ENCODE measurements at places on chromosomes 6 and 20.

DNA sequence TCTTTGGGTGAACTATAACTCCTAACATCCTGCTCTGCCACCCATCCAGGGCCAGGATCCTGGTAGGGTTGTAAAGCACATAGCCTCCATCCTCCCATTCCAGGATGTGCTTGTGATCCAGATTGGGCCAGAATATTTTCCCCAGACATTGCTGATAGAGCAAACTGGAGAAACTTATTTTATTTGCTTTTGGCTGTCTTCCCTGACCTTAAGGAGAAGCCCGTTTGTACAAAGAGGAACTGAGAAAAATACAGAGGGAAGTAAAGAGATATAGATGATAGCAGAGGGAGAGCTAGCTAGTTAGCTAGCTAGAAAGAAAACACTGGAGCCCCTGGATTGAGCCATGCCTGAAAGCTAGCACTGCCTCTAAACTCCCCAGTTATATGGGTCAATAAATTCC lies 9.0 kb upstream of the HDAC2 start:
- no peak for DNase-seq

DNA sequence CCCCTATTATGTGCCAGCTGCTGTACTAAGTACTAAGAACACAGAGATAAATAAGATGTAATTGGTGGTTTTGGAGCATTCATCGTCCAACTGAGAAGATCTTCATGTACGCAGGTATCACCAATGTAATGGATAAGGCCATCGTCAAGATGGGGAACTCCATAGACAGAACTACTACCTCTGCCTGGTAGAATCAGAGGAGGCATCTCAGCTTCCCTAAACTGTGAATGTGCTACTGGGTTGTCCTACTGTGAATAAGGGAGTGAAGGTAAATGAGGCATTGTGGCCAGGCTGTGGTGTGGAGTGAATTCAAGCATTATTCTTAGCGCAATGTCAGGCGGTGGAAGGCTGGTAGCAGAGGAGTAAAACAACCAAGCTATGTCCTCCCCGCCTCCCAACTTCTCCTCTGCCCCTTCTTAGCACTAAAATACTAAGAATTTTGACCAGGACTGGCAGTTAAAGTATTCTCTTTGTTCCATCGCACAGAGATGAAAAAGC lies 68.2 kb downstream of the TBC1D7 start:
- no peak for DNase-seq

- no peak for DNase-seq
Measured at GRCh38 chr6:64815718-64816117, 891.3 kb downstream of the EYS start.

DNA sequence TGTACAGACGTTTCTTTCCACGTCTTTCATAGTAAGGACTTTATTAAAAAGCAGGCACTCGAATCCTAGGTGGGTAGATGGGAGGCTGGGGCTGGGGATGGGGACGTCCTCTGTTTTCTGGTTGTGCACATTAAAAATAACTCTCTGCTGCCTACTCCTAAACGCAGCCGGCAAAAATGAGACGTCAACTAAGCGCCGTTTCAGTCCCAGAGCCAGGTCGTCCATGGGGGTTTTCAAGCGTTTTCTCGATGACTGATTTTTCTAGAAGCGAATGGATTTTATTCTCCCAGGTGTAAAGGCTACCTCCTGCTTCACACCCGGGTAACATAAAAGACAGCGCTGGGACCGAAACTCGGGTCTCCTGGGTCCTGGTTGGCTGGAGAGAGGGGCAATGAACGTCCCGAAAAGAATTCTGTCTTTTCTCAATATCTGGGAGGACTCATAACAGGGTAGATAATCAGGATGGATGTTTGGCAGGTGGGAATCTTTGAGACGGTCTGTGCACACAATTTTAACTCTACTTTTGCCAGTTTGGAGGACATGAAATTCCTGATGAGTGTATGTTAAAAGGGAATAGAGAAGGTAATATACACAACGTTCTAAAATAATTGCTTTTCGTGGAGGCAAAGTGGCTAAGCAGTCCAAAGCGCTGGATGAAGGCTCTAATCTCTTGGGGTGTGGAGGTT lies 25.2 kb downstream of the GPX6 start:
- no peak for DNase-seq

DNA sequence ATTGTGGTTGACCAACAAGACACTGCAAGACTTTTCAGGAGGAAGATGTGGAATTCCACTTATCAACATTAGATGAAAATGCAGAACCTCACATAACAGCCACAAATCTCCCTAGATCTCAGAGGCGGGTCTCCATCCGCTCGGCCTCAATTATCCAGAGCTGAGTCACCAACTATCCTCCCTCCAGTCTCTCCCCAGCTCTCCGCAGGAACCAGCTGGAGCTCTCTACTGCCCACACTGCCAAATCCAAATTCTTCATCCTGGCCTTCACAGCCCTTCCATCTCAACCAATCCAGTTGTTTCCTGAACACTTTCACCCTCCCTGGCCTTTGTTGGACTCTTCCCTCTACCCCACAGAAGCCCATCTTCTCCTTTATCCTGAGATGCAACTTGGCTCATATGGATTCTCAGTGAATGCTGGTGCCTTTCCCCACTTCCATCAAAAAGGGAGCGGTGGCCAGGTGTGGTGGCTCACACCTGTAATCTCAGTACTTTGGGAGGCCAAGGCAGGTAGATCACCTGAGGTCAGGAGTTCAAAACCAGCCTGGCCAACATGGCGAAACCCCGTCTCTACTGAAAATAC lies 3.5 kb upstream of the TGIF2 start:
- DNase-seq = no peak

- no peak for DNase-seq
Measured at GRCh38 chr6:111549746-111550145, 55.9 kb downstream of the TRAF3IP2 start.

GRCh38 chr6:52420668-52421358 lies 671 bp downstream of the EFHC1 start:
- no peak for DNase-seq

DNA sequence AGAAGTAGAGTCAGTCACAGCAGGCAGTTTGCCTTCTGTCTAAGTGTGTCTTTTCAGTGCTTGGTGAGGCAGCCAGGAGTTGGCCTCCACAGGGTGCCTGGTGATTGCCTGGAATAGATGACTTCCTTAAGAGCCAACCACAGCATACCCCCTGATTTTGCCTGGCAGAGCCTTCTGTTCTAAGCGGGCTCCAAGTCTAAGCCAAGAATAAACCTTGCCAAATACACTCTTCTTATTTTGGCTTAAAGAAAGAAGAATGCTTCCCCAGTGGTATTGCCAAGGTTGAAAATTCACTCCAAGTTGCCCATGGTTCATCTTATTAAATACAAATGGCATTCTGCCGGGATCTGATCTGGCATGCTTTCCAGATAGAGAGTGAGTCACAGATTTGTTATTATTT lies 1424.8 kb upstream of the EYS start:
- no peak for DNase-seq

DNA sequence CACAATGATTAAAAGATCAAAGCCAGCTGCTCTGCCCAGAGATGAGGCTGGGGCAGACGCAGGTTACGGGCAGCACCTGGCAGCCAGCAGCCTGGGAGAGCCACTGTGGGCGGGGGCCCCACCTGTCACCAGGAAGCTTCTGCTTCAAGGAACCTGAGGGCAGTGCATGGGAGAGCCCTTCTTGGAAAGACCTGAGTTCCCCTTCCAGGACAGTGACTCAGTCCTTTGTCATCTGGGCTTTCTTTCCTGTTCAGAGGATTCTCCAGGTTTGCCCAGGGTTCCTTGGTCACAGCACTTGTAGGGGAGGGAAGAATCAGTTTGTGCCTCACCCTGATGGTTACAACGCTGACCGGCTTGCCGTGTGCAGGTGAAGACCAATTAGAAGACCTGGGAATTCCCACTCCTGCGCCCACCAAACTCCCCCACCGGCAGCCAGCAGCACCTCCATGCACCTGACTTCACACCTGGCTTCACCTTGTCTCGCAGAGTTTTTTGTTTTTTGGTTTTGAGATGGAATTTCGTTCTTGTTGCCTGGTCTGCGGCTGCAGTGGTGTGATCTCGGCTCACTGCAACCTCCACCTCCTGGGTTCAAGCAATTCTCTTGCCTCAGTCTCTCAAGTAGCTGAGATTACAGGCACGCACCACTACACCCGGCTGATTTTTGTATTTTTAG lies 2.0 kb downstream of the ZBP1 start:
- no peak for DNase-seq

- no peak for DNase-seq
Measured at GRCh38 chr20:35065181-35065580, 27.4 kb downstream of the TRPC4AP start.

DNA sequence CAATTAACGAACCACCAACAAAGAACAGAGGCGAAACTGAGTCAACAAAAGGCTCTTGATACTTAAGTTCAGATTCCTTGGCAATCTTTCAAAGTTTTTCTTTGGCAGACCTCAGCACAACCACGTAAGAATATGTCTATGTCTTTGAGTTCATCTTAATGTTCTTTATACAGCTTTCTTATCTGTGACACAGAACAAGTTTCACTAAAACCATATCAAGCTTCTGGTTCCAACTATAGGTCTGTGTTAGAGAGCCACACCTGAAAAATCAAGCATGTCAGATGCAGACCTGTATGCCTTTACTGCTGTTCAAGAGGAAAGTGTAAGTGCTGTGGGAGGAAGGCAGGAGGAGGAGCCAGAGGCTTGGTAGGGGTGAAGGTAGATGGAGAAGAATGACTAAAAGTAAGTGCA lies 271.3 kb downstream of the KHDC1L start:
- DNase-seq = no peak

DNA sequence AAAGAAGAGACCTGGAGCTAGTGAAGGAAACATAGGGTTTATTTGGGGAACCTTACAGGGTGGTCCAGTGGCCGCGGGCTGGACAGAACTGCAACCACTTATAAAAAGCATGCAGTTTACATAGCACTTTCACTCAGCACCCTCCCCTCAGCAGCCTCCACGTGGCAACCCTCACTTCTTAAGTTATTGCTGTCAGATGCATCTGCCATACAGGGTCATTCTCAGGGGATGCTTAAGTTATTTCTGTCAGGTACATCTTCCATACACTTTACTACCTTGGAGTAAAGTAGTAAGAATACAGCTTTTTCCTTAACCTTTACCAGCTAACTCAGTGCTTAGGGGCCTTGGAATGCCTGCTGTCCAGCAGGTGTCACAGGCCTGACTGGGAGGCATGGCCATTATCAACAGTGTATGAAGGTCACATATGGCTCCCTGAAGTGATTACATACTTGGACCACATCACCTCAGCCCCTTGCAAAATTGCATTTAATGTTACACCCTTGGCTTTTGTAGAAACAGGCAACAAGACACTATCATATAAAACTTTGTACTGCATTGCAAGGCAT lies 2.0 kb upstream of the NOL7 start:
- no peak for DNase-seq

DNA sequence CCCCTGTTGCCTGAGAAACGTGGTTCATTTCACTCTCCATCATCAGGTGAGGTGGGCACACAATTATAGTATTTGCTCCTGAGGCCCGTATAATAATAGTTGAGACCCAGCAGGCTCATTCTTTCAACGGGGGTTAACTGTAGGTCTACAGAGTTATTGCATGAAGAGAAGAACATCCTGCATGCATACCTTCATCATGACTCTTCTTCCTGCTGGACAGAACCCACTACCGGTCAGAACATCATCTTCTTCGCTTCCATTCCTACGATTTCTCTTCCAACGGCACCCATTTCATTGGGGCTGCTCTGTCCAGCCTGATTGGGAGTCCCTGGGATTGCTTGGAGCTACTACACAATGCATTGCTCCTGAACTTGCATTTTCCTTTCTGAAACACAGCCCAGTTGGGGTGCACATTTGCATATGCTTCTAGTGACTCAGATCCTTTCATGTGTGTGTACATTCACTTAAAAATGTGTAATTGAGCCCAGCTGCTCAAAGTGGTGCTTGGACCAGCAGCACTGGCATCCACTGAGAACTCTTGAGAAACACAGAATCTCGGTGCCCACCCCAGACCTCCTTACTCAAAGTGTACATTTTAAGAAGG lies 57.4 kb downstream of the SLC24A3 start:
- no peak for DNase-seq

GRCh38 chr6:135905604-135906300 lies 54.3 kb downstream of the PDE7B start:
- no peak for DNase-seq

DNA sequence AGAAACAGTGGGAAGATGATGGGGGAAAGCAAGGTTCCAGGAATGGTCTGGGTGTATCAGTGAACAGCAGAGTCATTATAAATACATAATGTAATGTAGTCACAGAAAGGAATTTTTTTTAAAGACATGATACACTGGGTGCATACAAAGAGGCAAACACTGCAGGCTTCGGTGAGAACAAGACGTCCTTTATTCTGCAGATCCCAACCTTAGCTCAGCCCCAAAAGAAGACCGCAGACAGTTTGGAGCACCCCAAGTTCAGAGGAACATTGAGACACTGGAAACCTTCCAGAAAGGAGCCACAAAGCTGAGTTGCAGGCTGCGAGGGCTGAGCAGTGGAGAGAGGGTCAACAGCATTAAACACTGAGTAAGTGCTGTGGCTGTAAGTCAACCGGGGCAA lies 30.6 kb upstream of the FOXC1 start:
- no peak for DNase-seq

DNA sequence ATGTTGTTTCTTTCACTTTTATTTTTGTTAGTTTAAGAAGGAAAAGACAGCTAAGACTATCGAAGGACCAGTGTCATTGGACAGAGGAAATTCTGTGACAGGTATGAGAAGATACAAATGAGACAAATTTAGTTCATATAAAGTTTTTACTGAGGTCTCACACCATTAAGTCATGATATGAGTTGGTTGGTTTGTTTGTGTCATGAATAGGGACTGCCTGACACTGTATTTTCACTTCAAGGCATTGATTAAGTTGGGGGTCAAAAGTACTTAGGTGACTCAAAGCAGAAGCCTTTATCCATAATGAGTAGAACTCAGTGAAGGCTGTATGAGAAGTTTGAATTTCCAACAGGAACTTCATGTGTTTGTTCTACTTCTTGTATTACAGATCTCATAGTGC lies 21.3 kb upstream of the HIVEP2 start:
- no peak for DNase-seq

GRCh38 chr6:39999006-39999867 lies 65.0 kb upstream of the MOCS1 start:
- DNase-seq = no peak

DNA sequence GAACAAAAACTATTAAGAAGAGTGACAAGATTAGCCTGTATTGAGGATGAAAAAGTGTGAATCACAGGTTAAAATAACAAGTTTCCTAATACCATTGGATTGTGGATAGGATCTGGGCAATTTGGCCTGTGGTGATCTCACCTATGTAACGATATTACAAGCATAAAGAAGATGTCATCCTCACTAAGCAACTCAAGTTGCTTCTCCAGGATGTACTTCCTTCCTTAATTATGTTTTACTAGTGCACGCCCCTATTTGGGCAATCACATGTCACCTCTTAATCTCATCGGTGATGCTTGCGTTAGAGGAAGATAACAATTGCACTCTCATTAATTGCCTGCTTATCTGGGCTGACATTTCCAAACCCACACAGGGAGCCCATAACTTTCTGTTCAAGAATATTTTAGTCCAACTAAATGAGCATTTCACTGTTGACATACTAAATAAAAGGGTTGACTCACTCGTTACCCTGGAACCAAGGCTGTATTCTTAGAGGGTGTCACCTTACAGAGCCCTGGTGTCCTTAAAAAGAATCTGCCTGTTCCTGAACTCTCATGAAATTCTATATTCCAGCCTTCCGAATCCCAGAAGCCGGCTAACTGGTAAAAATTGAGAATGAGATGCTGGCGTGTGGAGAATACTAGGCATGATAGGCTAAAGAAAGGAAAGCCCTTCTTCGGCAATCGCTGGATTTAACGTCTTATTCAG lies 88.2 kb upstream of the ATXN1 start:
- DNase-seq = no peak

Data from activated gamma-delta T cell treated with Interleukin-2 at 50 U/mL for 16 hours (primary cell).